ENCODE measurements at places on chromosomes 7 and 10. TPM values are rescaled to one million over a fixed set of nuclear protein-coding genes. Genes with fewer than 3 reads are reported as not detected.

DNA sequence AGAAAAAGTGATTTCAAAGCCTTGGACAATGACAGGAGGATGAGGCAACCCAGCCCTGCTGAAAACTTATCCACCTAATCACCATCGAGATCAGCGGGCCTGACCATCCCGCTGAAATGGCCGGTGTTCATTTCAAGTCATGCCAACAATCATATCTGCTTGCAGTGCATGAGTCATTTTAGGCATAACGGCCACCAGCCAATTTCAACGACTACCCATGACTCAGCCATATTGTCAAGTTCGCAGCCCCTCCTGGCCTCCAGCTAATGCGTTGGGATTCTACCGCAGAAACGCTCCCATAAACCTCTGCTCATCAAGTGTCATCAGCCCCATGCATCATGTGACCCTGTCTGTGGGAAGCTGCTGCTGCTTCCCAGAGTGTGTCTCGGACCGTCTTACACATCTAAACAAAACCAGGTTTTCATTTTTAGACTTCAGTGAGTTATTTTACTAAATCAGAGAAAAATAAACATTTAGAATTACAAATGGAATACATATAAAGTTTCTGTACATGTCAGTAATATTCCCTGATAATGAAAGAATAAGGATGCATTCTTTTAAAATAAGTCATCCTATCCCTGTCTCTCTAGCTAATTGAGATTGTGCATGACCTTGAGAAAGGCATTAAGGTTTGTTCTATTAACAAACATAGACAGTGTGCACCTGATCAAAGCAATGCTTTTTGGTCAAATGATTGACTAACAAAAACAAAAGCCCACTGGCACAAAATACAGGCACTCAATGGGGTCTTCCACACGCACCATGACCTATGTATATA lies 188.9 kb downstream of the ADAM12 start:
- no peak for DNase-seq

GRCh38 chr10:112765717-112766235 lies 184.3 kb upstream of the TCF7L2 start:
- no peak for DNase-seq

- no peak for DNase-seq
These were observed 689 bp upstream of the SMARCD3 start for GRCh38 chr7:151249034-151249731.

DNA sequence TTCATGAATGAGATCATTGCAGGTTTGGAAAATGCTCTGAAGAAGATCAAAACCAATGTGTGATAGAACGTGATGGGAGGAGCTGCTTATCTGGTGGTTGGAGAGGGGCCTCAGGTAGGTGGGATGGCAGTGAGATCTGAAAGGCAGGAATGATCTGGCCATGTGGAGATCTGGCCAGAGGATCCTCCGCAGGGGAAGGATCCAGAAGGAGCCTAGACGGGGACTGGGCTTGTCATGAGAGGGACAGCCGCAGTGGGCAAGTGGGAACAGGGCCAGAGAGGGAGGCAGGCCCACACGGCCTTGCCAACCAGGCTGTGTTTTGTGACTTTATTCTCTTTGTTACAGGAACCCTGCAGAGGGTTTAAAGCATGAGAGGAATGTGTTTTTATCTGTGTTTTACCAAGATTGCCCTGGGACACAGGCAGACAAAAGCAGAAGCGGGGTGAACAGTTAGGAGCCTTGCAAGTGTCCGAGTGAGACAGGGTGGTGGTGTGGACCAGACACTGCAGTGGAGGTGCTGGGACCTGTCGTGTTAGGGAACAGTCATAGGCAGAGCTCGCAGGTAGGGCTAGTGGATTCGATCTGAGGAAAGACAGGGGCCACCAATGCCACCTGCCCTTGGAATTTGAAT lies 66.6 kb downstream of the TLL2 start:
- DNase-seq = no peak

- no peak for DNase-seq
These were observed 123.6 kb downstream of the CCSER2 start for GRCh38 chr10:84452003-84452402.

GRCh38 chr10:25076506-25077177 lies 60.2 kb downstream of the THNSL1 start:
- DNase-seq = no peak

- no peak for DNase-seq
These were observed 199.1 kb upstream of the KCTD7 start for GRCh38 chr7:66429498-66430163.

DNA sequence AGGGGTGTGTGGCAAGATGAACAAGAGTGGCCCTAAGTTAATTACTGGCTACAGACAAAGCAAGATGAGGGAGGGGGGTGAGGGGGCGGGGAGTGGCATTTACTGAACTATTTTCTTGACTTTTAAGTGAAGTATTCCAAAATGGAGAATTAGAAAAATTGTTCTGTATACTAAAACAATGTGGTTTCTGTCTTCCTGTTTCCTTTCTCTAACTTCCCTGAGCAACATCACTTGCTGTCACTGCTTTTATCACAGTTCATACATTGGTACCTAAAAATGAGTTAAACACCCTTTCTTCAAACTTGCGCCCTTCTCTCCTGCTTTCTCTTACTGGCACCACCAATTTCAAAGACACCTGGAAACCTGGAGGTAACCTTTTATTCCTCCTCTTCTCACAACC lies 21.6 kb downstream of the PDZD8 start:
- no peak for DNase-seq

MAGI2 gene
- total RNA-seq = 0.43 TPM
